ENCODE measurements at places on chromosomes 16 and 17. TPM values are rescaled to one million over a fixed set of nuclear protein-coding genes. Genes with fewer than 3 reads are reported as not detected.

- DNase-seq, result no peak
Measured at GRCh38 chr17:28968231-28968913, 17.1 kb upstream of the PHF12 start.

DNA sequence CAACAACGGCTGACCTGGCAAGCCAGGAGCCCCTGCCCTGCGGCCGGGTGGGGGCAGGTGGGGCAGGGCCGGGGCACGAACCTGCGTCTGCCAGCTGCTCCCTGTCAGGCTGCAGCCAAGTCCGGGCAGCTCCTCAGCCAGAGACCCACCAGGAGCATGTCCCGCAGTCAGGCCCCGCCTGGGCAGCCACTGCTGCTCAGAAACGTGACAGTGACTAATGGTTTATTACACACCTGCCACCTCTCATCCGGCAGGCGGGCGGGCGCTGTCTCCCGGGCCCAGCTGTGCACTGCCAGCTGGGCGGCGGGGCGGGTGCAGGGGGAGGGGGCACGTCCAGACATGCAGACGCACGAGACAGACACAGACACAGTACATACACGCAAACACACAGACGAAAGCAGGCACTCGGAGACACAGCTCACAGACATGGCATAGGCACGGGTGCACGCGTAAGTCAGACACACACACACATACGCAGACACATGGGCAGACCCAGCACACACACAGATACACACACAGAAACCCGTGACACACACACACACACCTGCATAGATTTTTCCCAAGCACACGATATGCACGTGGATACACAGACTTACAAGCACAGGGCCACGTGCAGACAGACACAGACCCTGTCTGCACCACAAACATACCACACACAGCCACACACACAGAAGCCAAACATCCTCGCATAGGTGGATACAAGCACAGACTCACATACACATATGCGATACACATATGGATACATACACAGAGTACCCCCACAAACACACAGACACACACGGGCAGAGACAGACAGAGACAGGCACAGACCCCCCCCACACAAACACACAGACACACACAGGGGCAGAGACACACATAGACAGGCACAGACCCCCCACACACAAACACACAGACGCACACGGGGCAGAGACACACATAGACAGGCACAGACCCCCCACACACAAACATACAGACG, 248.3 kb upstream of the CIBAR2 start:
- DNase-seq, result no peak

- DNase-seq, result no peak
Measured at GRCh38 chr17:37239690-37240334, 136.0 kb upstream of the C17orf78 start.

GRCh38 chr16:24686678-24687077, 42.8 kb upstream of the TNRC6A start:
- no peak for DNase-seq

EPX gene
- 0.22 TPM for total RNA-seq

- no peak for DNase-seq
Measured at GRCh38 chr16:27404163-27404823, 2.3 kb downstream of the IL21R start.

MPHOSPH6 gene
- total RNA-seq, result 37.0 TPM

DNA sequence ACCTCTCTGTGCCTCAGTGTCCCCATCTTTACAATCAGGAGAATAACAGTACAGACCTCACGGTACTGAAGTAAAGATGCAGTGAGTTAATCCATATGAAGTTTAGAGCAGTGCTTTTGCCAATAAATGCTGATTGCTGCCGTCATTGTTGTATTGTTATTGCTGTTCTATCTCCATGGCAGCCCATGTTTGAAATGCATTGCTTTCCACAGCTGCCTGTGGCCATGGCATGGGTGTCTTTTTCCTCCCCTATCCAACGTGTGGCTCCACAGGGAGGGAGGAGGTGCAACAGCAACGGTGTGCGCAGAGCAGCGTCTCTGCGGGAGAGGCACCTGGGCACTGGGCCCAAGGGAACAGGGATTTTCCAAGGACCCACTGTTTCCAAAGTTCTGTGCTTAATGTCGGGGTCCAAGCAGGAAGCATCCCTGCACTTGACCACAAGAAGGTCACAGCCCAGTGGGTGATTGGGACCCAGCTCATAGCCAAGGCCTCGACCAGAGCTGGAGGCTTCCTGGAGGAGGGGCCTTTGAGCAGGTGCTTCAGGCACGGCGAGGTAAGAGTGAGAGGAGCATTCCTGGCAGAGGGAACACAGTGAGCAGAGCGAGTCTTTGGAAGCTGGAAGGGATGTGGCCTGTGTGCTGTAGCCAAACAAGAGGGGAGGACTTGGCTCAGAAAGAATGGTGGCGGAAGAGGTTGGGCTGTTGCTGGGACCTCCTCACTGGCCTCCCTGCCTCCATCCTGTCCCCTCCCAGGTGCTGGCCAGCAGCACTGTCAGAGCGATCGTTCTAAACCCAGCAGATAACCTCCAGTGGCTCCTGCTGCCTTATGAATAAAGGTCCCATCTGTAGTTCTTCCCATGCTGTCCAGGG, 3.9 kb downstream of the RAI1 start:
- DNase-seq, result no peak

- DNase-seq, result no peak
Measured at GRCh38 chr17:51647067-51647466, 386.7 kb downstream of the UTP18 start.

DNA sequence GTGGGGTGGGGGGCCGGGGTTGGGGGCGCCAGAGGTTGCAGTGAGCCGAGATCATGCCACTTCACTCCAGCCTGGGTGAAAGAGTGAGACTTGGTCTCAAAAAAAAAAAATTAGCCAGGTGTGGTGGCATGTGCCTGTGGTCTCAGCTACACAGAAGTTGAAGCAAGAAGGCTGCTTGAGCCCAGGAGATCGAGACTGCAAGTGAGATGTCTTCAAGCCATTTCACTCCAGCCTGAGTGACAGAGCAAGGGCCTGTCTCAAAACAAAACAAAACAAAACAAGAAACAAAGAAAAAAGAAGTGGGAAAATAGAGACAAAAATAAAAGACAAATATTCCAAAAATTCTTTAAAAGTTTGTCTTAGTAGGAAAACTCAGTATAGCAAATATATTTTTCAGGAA, 135.1 kb upstream of the CORO6 start:
- no peak for DNase-seq

DNA sequence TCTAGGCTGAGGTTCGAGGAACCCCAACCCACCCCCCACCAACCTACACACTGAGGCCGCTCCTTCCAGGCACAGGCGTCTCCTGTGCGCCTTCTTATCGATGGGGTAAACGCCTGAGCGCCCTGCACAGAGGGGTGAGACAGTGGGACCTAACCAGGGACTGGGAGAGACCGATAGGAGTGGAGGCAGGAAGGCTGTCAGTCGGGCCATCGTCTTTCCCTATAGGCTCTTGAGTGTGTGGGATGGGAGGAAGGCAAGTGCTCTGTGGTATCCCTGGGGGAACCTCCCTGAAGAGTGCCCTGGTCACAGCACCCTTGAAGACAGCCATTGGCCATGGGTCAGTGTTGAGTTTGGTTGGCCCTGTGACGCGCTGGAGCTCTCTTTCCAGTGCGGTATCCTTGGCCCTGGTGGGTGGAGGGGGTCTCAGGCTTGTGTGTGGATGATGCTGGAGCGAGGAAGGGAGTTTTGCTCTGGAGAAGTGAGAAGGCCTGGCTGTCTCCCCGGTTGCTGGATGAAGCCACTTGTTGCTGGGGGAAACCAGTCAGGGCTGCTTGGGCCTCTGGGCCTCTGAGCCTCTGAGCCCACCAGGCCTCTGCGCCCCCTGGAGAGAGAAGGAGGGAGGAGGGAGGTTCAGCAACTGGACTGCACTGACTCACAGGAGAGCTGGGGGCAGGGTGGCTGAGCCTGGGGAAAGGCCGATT, 1.7 kb downstream of the GPRC5C start:
- no peak for DNase-seq

DNA sequence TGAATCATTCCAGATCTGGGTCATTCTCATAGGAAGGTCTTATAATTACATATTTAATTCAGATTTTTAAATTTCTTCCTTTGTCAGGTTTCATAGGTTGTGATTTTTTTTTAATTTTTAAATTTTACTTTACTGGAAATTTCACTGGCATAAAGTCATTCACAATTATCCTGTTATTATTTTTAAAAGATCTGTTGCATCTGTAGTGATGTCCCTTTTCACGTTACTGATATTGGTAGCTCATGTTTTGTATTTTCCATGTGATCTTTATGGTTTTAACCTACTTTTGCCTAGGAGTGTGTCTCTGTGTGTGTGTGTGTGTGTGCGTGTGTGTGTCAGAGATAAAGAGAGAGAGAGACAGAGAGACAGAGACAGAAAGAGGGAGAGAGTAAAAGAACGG, 216.6 kb upstream of the KCNJ16 start:
- no peak for DNase-seq

- DNase-seq, result no peak
Measured at GRCh38 chr17:45748731-45749310, 35.3 kb upstream of the CRHR1 start.

DNA sequence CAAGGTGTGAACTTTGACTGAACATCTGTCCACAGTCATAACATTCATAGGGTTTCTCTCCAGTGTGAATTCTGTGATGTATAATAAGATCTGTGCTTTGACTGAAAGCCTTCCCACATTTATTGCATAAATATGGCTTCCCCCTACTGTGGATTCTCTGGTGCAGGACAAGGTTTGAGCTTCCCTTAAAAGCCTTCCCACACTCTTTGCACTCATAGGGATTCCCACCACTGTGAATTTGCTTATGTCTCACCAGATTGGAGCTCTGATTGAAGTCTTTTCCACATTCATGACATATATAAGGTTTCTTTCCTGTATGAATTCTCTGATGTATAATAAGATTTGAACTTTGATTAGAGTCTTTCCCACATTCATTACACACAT, 8.3 kb downstream of the ZNF594 start:
- no peak for DNase-seq

DNA sequence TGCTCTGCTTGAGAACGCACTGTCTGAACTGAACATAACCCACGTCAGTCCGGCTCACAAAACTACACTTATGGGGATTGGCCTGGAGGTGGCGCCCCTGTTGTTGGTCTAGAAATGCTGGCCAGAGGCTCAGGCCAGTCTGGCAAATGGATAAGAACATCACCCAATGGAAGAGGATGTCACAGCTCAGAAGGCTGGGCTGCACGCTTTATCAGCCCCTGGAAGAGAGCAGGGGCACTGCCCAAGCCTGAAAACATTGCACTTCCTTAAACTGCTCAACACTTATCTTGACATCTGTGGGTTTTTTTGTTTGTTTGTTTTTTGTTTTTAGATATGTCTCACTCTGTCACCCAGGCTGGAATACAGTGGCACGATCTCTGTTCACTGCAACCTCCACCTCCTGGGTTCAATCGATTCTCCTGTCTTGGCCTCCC, 24.8 kb upstream of the BPTF start:
- DNase-seq, result peak; percentile 81

GRCh38 chr16:35678-36305, 17.6 kb downstream of the POLR3K start:
- no peak for DNase-seq

DNA sequence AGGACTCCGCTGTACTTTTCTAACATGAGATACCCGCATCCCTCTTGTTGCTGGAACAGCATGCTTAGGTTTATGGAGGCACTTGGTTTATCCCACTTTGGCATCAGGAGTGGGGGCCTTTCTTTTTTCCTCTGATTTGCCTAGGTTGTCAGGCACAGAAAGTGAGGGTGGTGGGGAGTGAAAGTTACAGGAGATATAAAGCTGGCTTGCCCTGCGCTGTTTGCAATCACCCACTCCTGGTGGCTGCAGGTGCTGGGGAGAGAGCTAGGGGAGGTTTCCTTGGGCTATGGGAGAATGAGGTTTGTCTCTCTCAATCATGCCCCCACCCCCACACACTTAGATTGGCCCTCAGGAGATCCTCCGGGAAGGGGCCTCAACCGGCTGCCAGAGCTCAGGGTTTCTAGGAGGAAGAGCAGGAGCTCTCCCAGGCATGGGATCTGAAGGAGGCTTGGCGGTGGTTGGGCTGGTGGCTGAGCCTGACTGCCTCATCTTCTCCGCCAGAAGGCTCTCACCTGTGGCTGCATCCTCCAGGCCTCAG, 1.4 kb downstream of the WSCD1 start:
- DNase-seq, result no peak

- DNase-seq, result no peak
Measured at GRCh38 chr16:21617607-21618006, 18.2 kb downstream of the METTL9 start.

MGAT5B gene
- 0.16 TPM for total RNA-seq

DNA sequence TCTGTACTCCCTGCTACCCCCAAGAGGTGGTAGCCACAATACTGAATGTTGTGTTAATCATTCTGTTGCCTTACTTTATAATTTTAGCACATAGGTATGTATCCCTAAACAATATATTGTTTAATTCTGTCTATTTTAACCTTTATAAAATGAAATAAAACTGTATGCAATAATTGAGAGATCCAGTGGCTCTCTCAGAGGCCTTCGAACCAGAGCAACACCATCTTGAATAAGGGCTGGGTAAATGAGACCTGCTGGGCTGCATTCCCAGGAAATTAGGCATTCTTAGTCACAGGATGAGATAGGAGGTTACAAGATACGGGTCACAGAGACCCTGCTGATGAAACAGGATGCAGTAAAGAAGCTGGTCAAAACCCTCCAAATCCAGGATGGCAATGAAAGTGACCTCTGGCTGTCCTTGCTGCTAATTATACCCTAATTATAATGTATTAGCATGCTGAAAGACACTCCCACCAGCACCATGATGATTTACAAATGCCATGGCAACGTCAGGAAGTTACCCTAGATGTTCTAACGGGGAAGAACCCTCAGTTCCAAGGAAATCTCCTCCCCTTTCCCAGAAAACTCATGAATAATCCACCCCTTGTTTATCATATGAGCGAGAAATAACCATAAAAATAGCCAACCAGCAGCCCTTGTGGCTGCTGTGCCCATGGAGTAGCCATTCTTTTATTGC, 2.0 kb upstream of the CANT1 start:
- DNase-seq, result peak; percentile 42

AGRP gene
- total RNA-seq, result not detected

- no peak for DNase-seq
Measured at GRCh38 chr16:27579087-27579980, 29.4 kb downstream of the KATNIP start.

KCNJ18 gene
- not detected for total RNA-seq

GRAP gene
- total RNA-seq, result 0.27 TPM

SHBG gene
- total RNA-seq, result not detected

- DNase-seq, result no peak
Measured at GRCh38 chr17:8806926-8807550, 7.9 kb upstream of the MFSD6L start.

DHRS11 gene
- 68.2 TPM for total RNA-seq

DNA sequence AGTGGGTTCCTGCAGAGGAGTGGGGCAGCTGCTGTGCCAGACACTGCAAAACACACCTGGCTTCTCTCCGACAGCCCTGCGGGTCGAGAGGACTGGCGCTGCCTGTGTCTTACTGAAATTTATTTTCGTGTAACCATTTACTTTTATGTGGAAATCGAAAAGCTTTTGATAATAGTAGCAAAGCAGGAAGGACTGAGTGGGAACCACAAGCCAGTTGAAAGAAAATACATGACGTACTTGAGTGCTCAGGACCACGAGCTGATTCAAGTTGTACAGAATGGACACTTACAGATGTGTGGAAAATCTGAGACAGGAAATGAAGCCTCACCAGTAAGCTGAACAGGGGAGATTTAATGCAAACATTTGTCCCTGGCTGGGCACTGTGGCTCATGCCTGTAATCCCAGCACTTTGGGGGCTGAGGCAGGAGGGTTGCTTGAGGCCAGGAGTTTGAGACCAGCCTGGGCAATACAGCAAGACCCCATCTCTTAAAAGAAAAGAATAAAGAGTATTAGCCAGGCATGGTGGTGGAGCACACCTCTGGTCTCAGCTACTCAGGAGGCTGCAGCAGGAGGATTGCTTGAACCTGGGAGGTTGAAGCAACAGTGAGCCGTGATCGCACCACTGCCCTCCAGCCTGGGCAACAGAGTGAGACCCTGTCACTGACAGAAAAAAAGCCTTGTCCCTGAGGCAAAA, 11.3 kb upstream of the RPL13 start:
- DNase-seq, result no peak

Measured in K562 (cell line).